ENCODE measurements at places on chromosomes 3 and 15.

DNA sequence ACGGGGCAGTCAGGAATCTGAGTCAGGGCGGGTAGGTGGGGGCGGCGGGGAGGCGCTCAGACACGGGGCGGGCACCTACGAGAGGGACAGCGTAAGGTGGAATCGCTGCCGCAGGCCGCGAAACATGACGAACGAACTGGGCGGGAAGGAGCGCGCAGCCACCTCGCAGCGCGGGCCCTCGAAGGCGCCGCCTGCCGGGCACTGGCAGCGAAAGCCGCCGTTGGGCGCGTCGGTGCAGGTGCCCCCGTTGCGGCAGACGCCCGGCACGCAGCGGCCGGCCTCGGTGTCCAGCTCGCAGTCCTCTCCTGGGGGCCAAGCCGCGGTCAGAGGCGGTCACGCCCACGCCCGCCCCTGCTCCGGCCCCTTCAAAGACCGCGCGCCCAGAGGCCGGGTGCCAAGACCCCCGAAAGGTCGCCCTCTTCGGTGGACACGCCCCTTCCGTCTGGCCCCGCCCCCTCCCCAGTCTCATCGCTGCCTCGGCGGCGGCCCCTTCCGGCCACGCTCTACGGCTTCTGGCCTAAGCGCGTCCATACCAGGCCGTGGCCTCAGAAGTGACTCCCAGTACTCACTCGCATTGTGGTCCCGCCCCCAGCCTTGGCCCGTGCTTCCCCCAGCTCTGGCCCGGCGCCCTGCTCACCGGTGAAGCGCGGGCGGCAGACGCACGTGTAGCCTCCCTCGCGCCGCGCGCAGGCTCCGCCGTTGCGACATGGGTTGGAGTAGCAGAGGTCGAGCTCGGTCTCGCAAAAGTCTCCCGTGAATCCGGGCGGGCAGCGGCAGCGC, 6.4 kb downstream of the CELSR3 start:
- no peak for DNase-seq

- DNase-seq, result no peak
Observed at GRCh38 chr15:39783244-39783820, 691 bp upstream of the FSIP1 start.

- no peak for DNase-seq
Observed at GRCh38 chr3:14130707-14131106, 5.9 kb downstream of the TMEM43 start.

- DNase-seq, result no peak
Observed at GRCh38 chr15:53506370-53506769, 253.1 kb downstream of the WDR72 start.

- DNase-seq, result no peak
Observed at GRCh38 chr3:46012246-46012645, 15.0 kb downstream of the XCR1 start.

DNA sequence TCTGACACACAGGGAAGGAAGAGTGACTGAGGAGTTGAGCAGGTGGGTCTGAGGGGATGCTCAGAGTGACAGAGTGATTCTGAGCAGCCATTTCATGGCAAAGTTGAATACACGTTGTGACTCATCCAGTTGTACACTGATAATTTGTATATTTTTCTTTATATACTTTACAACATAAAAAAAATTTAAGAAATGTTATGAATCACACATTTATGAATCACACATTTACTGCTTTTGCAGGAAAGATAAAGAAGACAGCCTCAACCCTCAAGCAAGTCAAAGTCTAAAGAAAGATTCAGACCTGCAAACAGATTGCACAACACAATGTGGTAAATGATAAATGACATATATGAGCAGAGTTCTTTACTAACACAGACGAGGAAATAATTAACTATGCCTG, 21.0 kb upstream of the CHMP2B start:
- DNase-seq, result no peak

DNA sequence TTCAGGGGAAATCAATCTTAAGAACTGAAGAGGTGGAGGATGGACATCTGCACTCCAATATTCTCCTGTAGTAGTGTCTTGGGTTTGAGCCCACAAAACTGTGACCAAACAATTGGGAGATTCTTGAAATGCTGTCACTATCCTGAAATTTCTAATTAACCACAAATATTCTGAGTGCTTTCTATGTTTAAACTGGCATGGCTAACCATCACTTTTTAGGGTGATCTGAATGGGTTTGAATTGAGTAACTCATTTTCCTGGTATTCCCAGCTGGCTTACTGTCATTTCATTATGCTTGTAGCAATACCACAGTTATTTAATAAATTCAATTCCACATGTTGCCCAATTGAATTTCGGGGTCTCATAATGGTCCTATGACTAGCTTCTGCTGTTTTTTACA, 216.9 kb upstream of the DCBLD2 start:
- DNase-seq, result no peak
